ENCODE measurements at places on chromosomes 1 and 21.

GRCh38 chr1:112982853-112983536 is 27.0 kb upstream of the SLC16A1 start:
- no peak for DNase-seq

- DNase-seq = no peak
These were observed 908.9 kb upstream of the ADGRL2 start for GRCh38 chr1:80891871-80892270.

DNA sequence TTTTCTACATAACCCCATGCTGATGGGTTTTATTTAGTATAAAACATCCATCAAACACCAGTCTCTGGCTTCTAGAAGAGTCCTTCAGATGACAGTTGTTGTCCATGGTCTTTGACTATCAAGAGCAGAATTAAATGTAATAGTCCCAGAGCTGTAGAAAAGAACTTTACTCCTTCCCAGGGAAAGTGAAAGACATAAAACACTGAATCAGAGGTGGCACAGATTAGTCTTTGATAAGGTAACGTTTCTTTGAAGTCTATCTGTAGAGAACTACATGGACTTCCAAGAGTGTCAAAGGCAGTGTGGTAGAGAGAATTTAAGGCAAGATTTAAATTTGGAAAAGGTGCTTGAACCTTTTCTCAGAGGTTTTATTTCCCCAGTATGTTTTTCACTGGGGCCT is 21.9 kb downstream of the SYNC start:
- DNase-seq = no peak

- DNase-seq = no peak
These were observed 111.3 kb upstream of the PALMD start for GRCh38 chr1:99534638-99534930.

- no peak for DNase-seq
These were observed 3.4 kb upstream of the AHDC1 start for GRCh38 chr1:27607239-27607804.

- DNase-seq = no peak
These were observed 28.8 kb downstream of the PIK3C2B start for GRCh38 chr1:204465546-204466415.

DNA sequence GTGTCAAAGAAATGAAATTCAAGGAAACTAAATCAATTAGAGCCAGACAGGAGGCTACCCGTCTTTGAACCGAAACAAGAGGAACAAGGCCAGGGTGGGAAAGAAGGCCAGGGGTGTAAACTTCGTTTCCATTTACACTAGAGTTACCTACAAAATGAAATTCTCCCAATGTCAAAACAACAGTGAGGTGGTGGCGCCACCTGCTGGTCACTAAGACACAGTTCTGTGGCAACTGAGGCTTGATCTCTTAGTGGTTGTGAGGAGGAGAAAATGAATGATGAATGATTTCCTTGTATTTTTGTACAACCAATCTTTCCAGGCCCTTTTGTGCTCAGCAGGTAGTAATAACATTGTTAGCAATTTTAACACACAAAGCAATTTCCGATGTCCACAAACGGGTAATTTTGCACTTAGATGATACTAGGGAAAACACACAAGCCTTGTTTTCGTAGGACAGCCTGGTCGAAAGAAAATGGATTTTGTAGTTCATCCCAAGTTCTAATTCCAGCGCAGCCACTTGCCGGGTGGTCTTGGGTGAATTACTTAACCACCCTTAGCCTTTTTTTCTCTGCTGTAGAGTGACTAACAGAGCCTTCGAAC is 54.8 kb upstream of the SOD1 start:
- peak; percentile 53 for DNase-seq

GRCh38 chr1:184223216-184223615 is 163.6 kb upstream of the C1orf21 start:
- no peak for DNase-seq

DNA sequence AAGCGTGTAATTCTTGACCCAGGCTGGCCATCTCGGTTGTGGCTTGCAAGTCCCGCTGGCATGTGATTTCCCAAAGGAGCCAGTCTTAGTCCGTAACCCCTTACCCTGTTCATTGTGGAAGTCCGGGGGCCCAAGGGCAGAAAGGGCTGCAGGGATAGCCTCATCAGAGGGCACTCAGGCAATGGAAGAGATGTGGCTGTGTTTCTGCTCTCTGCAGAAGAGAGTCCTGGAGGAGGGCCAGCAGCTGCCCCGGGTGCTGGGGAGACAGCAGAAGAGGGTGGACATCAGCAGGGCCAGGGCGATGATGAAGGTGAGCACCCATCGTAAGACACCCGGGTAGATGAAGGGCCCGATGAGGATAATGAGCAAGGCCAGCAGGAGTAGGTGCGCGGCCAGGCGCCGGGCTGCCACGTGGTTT is 830 bp downstream of the RNF186 start:
- DNase-seq = no peak

- DNase-seq = peak; percentile 87
These were observed 1.1 kb downstream of the IGFN1 start for GRCh38 chr1:201191653-201192260.

DNA sequence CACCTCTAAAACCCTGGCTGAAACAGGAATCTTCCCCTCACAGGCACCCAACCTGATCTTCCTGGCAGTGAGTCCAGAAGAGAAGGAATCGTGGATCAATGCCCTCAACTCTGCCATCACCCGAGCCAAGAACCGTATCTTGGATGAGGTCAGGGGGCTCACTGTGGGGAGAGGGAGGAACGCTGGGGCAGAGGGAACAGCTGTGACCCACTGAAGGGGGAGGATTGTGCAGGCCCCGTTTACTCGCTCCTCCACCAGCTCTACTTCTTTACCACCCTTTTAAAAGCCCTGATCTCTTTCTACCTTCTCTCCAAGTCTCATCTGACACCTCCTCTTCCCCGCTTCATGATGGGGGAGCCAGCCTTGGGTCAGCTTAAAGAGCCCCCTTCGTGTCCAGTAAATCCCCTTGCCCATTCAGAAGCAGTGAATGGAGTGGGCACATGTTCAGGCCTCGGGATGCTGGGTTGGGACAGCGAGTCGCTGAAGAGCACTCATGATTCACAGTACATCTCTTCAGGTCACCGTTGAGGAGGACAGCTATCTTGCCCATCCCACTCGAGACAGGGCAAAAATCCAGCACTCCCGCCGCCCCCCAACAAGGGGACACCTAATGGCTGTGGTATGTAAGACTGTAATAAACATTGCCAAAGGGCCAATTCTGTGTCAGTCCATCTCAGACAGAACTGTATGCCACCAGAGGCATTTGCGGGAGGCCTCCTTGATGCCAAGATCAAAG is 7.3 kb downstream of the PLEKHO1 start:
- peak; percentile 46 for DNase-seq

- DNase-seq = peak; percentile 26
These were observed 9.2 kb downstream of the FCRL3 start for GRCh38 chr1:157691285-157691920.

DNA sequence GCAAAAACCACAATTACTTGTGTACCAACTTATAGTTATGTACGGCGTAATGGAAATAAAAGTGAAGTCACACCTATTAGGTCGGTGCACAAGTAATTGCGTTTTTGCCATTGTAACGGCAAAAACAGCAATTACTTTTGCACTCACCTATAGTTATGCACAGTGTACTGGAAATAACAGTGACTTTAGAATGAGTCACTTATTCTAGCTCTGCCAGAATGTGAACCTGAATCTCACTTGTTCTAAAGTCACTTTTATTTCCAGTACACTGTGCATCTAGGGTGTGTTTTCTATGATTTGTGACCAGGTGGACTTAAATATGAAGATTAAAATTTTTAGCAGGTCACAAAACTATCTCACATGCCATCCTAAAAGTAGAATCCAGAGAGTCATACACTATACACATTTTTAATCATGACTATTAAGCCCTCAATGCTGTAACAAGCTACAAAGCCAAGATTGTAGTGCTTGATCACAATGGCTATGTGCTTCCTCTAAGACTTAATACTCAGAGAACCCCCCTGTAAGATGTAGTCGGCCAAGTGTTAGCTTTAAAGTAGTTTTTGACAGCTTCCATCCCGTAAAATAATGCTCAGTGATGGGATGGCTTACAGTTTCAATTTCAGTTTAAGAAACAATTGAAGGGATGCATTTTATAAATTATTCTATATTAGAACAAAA is 218.8 kb downstream of the NEGR1 start:
- DNase-seq = no peak

DNA sequence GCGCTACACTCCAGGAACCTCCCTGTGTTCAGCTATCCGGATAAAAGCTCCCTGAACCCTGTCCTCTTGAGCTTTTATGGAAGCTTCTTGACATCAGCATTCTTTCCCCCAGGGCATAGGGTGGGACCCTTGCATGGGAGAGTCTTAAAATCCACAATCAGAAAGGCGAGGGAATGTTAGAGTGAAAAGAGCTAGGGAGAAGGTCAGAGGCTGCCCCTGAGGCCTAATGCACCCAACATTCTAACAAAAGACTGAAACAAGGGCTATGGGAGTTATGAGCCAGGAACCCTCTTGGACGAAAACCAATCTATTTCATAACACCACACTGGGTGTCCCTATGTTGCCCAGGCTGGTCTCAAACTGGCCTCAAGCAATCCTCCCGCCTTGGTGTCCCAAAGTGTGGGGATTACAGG is 36.7 kb downstream of the NEK2 start:
- DNase-seq = no peak

DNA sequence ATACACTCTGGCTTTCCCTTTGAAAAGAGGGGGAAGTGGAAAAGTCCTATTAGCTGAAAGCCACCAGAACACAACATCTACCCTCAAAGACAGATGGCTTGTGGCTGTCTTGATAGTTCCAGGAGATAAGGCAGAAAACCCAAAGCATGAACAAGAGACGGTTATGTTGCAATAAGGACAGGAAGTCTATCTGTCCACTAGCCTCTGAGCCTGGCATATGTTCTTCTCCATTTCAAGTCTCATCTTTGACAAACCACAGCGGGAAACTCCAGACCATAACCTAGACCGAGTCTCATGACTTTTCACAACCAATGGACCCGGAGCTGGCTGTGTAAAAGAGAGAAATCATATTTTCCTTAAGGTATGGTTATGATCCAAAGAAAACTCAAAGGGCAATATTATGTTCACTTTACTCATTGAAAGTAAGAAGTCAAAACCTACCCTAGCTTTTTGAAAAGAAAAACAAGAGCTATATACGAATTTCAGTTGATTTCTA is 33.8 kb downstream of the DUSP10 start:
- DNase-seq = no peak

- DNase-seq = no peak
These were observed 184.8 kb upstream of the VAMP3 start for GRCh38 chr1:7586031-7586941.

- no peak for DNase-seq
These were observed 42.0 kb upstream of the PADI2 start for GRCh38 chr1:17161137-17161740.

- no peak for DNase-seq
These were observed 504.5 kb downstream of the LMO4 start for GRCh38 chr1:87833166-87833565.

DNA sequence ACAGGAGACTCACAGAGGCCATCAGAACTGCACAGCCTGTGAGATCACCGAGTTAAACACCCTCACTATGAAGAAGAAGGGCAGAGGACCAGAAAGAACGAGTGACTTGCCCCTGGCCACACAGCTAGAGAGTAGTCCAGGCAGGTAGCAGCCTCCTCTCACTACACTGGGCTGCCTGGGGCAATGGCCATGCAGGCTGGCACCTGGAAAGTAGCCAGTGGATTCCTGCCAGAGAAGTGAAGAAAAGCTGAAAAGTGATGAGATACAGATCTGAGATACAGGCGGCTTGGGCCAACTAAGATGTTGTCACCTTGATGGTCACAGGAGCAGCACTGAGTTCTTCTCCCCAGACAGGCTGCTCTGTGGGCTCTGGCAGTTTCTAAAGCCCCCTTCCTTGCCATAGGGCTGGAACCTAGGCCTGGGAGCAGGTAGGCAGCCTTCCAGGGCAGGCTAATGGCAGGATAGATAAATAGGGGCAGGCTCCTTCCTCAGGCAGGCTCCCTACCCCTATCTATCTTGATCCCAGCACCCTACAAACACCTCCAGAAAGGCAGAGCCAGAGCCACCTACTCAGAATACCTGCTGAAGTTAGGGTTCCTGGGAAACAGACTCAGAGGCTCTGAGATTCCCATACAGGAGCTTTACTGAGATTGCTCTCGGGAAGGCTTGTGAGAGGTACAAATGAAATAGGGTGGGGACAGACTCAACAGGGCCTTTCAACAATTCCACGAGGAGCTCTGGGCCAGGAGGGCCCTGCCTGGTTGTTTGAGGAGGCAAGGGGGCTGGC is 106.3 kb downstream of the BEND5 start:
- DNase-seq = no peak

GRCh38 chr1:206032380-206033140 is 8.9 kb upstream of the CTSE start:
- DNase-seq = no peak
